Fibroblast of skin of back (primary cell): ENCODE measurements at places on chromosomes 2 and 18.

GRCh38 chr2:55408098-55408882 is 11.4 kb downstream of the CCDC88A start:
- DNase-seq: peak; percentile 76

DNA sequence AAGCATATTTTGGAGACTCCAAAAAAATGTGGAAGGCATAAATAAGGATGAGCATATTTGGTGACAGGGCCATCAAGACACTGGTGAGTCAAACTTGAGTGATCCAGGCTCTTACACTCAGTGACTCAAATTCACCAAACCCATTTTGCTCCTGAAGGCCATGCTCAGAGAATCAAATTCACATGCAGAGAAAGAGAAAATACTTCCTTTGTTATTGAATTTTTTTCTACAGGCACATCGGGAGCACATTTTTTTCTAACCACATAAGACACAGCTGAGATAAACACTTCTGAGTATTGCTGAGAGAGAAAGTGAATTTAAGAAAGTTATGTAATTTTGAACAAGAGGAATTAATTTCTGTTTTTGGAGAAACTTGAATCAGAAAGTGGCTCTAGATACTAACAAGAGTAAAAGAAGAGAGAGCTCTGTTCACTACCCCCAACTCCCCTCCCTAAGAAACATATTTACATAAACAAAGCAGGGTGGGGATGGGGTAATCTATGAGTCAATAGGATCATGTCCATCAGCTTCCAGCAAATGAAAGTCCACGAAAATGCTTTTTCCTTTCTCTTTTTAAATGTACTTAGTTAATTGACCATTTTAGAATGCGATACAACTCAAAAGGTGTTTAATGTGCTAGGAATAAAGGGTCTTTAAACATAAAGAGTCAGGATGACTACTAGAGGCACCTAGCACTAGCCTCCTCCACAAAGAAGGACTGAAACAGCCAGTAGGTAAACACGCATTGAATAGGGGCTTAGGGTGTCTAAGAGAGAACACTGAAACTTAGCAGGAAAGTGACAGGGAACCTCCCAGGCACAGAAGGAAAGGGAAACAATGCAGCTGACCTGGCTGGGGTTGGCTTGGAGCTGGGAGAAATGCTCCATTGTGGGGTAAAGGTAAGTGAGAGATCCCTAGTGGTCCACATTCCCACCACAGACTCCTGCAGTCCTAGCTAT is 152.3 kb downstream of the KCNE4 start:
- peak; percentile 93 for DNase-seq

GRCh38 chr2:9199716-9200632 is 6.6 kb upstream of the ASAP2 start:
- peak; percentile 66 for DNase-seq

- peak; percentile 12 for DNase-seq
These were observed 80.0 kb upstream of the ZNF532 start for GRCh38 chr18:58784601-58785137.

- DNase-seq: no peak
These were observed 315.6 kb downstream of the RDH14 start for GRCh38 chr2:18244845-18245244.

- DNase-seq: peak; percentile 74
These were observed 21.7 kb downstream of the LBH start for GRCh38 chr2:30252723-30253701.
